ENCODE measurements at places on chromosomes 11 and 22.

DNA sequence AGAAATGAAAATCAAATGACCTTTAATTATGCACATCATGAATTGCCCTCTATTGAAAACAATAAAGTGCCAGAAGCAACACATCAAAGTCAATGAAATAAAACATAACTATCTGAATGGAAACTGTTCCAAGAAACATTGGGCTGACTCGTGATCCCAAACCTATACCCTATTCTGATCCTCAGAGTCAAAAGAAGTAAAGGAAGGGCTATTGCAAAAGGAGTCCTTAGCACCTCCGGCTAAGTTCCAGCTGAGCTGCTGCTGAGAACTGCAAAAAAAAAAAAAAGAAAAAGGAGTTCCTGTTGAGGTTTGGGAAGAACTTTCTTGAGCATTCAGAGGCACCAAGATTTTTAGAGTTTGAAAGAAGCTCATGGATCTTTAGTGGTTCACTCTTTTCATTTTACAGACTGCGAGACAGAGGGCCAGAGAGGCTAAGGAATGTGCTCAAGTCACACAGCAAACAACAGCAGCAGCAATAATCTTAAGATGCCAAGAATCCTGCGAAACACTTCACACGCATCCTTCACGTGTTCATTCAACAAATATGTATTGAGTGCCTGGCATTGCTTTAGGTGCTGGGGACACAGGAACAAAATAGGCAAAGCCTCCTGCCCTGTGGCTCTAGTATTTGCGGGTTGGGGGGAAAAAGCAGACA is 841 bp upstream of the TMPRSS13 start:
- DNase-seq: no peak

GRCh38 chr11:72787216-72788104 is 6.4 kb downstream of the STARD10 start:
- peak; percentile 91 for DNase-seq

GRCh38 chr11:62513626-62514025 is 33.0 kb downstream of the AHNAK start:
- DNase-seq: no peak

GRCh38 chr11:125070699-125071254 is 7.7 kb downstream of the SLC37A2 start:
- DNase-seq: peak; percentile 47

DNA sequence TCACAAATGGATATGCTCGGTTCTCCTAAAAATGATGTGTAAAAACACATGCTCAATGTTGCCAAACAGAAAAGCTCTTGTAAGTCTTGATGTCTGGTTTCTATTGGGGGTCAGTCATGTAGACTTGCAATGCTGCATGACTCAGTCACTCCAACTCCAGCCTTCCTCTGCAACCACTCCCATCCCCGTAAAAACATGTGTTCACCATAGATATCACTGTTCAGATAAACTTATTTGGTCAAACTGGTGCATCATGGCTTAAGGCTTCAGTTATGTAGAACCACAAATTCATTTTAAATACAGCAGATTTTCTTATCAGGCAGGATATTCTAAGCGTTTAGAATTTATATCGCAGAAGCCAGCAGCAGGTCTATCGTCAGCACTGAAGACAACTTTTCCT is 298.4 kb upstream of the LUZP2 start:
- no peak for DNase-seq

DNA sequence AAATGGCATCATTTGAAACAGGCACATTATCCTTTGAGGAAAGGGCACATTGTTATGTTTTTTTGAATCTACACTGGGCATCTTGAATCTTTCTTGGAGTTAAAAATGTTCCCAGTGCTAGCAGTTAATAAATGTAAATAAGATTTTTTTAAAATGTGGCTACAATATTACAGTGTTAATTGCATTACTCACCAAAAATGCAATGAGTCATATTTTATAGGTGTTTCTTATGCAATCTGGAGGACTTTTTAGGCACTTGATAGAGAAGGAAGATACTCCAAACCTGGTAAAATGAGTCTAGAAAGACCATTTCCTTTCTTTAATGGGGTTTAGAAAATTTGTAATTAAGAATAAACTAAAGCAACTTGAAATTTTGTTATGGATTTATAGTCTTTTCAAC is 238.0 kb downstream of the METTL15 start:
- no peak for DNase-seq
